ENCODE measurements at places on chromosomes 5 and 9.
A peak's percentile ranks its signal among the peaks of the same experiment; 100 is the strongest.

GRCh38 chr9:98370976-98371315 is 115.5 kb upstream of the TBC1D2 start:
- no peak for DNase-seq

GRCh38 chr5:158521995-158522394 is 577.7 kb downstream of the EBF1 start:
- DNase-seq: no peak

DNA sequence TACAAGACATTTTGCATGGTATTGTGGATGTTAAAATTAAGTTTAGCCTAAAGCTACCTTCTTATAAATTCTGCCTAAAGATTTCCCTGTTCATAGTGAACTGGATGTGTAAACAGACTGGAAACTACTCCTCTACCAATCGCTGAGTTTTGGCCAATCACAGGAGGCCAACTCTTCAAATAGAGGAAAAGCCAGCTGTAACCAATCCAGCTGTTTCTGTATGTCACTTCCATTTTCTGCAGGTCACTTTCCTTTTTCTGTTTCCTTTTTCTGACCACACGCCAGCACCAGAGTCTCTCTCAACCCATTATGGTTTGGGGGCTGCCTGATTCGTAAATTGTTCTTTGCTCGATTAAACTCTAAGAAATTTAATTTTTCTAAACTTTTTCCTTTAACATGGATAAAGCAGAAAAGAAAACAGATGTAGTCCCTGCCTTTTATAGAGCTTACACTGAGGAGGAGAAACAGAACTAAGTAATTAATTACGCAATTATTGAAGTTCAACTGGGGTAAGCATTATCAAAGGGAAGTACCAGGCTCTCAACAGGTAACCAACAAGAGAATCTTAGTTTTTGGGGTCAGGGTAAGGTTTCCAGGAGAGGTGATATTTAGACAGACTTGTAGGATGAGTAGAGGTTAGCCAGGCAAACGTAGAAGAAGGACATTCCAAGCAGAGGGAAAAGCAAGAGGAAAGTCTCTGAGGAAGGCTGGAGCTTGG is 27.7 kb downstream of the RANBP3L start:
- no peak for DNase-seq

DNA sequence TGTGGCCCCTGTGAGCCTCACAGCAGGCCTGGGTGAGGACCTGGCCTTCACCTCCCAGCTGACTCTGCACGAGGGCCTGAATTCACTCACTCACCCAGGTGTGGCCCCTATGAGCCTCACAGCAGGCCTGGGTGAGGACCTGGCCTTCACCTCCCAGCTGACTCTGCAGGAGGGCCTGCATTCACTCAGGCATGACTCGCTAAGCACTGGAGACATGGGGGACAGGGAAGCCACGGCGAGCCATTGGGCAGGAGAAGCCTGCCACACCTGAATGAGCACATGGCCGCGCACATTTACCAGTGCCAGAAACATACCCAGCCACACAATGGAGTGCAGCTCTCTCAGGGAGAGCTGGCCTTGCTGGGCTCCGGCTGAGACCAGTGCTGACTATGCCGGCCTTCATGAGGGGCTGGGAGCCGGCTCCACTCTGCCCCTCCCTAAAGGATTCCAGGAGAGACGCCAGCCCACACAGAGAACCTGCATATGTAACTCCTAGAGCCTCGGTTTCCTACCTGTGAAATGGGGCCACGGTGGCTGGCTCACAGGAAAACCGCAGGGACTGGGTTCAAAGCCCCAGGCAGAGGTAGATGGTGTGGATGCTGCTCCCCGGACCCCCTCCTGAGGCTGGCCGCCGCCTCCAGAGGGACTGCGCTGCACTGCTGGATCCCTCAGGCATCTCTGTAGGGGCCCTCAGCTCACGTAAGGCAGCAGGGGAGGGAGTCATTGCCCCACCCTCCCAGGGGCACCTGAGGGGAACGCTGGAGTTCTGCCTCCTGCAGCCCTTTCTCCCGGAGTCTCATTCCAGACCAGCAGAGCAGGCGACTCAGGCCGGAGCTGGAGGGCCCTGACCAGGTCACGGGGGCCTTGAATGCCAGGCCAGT is 7.2 kb downstream of the ADAMTS2 start:
- no peak for DNase-seq

DNA sequence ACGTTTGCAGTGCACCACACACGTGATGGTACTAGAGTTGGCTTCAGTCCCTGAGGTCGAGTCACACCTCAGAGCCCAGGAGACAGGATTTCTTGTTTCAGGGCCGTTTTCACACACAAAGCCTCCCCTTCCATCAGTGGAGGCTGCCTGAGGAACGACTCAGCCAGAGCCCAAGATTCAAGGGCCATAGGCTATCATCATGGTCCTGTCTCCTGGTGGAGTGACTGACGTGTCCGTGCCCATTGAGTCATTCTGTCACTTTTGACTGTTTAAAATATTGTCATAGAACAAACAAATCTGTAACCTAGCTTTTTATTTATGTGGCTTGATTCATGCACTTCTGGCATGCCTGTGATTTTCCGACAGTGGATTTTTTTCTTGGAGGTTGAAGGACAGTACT is 28.3 kb downstream of the CAMK2A start:
- DNase-seq: peak; percentile 23

GRCh38 chr9:70107558-70107957 is 63.9 kb downstream of the MAMDC2 start:
- DNase-seq: no peak

- DNase-seq: no peak
Measured at GRCh38 chr5:55601628-55602027, 66.9 kb upstream of the PLPP1 start.

DNA sequence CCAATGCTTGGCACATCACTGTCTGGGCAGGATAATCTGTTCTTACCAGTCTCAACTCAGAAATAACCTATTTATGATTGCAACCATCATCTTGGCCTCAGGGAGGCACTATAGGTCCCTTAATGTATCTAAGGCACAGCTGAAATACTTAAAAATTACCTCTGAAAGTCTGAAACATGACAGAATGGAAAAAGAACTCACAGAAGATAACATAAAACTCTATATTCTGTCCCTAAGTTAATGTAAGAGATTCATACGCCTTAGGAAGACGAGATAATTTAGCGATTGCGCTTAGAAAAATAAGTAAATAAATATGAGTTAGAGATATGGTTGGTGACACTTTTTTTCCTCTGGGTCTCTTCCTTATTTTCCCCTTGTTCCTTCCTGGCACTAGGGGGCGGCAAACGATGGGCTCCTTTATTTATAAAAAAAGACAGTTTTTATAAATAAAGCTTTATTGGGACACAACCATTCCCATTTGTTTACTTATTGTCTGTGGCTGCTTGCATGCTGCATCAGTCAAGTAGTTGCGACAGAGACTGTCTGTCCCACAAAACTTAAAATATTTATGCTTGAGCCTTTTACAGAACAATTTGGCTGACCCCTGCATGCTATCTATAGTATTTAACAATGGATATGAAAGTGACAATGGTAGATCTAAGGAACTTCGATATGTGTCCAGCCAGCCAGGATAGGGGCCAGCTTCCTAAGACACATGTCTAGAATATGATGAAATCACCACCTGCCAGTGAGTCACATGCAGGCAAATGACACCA is 79.6 kb downstream of the PDE4D start:
- peak; percentile 51 for DNase-seq

- DNase-seq: no peak
Measured at GRCh38 chr9:101477214-101477613, 41.6 kb upstream of the ALDOB start.

GRCh38 chr9:132147331-132147730 is 14.5 kb upstream of the NTNG2 start:
- DNase-seq: no peak

DNA sequence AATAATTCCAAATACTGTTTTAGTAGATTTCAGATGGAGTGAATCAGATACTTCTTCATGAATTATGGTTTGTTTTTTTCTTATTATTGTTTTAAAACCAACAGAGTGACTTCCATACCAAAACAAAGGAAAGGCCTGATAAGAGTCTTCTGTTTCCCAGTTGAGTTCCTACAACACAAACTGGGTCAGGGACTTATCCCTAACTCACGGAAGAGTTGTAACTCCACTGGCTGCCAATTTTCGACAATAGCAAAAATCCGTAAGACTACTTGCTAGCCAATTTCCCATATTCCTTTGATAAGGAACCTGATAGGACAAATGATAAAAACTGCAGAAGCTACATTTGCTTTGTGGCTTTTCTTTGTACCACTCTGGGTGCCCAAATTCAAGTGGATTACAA is 219.2 kb downstream of the AP3B1 start:
- no peak for DNase-seq

- no peak for DNase-seq
Measured at GRCh38 chr9:109305801-109306200, 15.1 kb downstream of the EPB41L4B start.

GRCh38 chr5:322281-322941 is 897 bp downstream of the AHRR start:
- DNase-seq: peak; percentile 68

DNA sequence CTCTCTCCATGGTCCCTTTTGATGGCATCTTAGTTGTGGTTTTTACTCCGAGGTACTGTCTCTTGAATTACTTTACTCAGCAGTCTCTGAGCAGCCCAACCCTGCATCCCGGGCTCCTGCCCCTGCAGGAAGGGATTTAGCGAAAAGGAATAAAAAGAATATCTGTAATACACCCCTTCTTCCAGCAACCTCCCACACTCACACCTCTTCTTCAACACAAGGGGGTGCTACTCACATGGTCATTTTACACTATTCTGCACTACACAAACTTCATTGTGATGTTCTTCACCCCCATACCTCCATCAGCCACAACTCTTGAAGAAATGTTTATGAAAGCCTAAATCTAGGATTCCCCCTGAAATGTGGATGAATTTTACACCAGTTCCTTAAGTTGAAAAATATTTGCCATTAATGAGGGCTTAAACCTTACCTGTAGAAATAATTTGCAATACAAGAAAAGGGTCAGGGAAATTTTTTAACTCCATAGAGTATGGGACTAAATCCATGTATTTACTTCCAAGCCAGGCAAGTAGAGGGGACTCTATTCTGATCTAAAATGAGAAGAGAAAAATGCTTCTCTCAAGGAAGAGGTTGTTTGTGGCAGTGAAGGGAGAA is 26.0 kb downstream of the TPD52L3 start:
- DNase-seq: peak; percentile 65

- DNase-seq: no peak
Measured at GRCh38 chr9:83920469-83920926, 734 bp downstream of the KIF27 start.

- no peak for DNase-seq
Measured at GRCh38 chr5:38756068-38756467, 89.7 kb upstream of the OSMR start.

DNA sequence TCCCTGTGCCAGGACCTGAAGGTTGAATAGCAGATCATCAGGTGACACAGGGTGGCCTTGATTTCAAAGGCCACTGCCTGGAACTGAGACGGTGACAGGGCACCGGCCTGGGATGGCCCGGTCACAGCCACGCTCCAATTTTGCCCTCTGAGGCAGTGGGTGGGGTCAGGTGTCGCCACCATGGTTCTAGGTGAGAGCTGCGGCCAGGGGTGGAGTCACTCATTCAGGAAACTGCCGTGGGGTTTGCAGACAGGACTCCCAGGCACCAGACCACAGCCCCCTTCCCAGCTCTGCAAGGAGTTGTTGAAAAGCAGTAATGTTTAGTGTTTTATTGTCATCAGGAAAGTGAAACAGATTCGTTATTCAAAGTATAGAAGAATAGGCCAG is 17.3 kb upstream of the RNU6ATAC start:
- DNase-seq: no peak

DNA sequence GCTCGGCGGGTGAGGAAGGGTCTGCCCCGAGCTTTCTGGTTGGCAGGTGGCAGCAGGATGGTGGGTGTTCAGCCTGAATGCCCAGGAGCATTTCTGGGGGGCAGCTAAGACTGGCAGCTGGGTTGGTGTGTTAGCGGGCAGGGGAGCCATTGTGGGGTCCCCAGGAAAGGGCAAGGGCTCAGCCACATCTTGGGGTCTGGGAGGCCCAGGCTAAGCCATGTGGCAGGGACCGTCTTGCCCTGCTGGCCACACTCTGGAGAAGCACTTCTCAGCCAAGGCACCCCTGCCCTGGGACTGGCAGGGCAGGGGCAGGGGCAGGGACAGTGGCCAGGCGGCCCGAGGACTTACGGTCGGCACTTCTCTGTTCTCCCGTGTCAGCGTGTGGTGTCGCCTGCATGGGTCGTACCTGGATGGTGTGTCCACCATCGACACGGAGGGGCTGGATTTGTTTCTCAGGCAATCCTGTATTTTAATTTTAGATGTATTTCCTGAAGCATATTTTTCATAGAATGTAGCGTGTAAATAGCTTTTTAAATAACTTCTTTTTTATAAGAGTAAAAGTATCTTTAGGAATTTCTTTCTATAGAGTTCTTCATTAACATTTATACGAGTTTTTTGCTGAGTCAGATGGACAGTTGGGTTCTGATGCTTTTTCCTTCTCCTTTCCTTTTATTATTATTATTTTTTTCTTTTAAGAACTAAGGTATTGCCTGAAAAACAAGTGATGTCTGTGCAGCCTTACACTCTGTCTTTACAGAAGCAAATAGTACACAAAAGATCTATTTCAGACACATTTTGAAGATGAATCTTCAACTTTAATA is 102.0 kb downstream of the PHF2 start:
- no peak for DNase-seq

DNA sequence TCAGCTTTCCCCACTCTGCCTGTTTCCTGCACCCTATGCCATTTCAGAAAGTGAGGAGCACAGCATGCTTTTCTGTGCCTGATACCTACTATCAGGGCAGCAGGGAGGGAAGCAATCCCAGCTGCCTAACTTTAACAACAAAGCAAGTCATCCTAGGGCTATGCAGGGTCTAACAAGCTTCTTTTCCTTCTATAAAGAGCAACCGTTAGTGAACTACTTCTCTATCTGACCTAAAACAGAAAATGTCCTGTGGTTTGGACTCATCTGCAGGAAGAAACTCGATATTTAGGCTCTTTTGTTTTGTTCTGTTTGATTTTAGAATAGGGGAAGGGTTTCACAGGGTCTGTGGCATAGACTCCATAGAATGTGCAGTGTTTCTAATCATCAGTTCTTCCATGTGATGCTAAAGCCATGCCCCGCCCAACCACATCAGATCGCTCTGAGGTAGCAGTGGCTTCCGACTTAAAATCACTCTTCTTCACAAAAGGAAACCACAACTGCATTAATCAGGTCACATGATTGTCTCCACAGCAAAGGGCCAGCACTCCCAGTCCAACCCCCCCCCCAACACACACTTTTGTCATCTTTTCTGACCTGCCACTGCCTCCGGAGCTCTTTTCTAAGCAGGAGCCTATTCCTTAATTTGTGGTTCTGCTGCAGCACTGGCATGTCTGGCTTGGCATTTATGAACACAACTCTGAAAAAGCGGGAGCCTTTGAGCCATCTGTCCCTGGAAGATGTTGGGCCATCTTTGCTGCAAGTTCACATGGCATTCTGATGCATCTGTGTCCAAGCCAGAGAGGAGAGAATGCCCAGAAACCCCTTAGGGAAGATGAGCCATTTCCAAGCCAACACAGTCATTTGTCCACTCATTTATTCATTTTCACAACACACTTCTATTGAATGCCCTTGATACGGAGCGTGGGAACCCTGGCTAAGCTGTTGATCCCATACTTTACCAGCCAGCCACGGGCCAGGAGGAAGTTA is 71.6 kb downstream of the CFAP90 start:
- DNase-seq: no peak

GRCh38 chr9:27118916-27119315 is 9.9 kb downstream of the TEK start:
- DNase-seq: no peak

- no peak for DNase-seq
Measured at GRCh38 chr5:35861718-35862117, 5.0 kb downstream of the IL7R start.

GRCh38 chr5:5644249-5644648 is 221.8 kb downstream of the ICE1 start:
- no peak for DNase-seq

GRCh38 chr9:19252174-19252884 is 21.8 kb downstream of the DENND4C start:
- DNase-seq: no peak

GRCh38 chr9:27368316-27368985 is 71.5 kb upstream of the EQTN start:
- DNase-seq: peak; percentile 42

Data from foreskin fibroblast (primary cell).